ENCODE measurements at places on chromosomes 3 and 15.

GRCh38 chr3:119362010-119362409 is 67.8 kb downstream of the ARHGAP31 start:
- DNase-seq, result no peak

- no peak for DNase-seq
Measured at GRCh38 chr15:69603369-69604071, 150.9 kb downstream of the RPLP1 start.

DNA sequence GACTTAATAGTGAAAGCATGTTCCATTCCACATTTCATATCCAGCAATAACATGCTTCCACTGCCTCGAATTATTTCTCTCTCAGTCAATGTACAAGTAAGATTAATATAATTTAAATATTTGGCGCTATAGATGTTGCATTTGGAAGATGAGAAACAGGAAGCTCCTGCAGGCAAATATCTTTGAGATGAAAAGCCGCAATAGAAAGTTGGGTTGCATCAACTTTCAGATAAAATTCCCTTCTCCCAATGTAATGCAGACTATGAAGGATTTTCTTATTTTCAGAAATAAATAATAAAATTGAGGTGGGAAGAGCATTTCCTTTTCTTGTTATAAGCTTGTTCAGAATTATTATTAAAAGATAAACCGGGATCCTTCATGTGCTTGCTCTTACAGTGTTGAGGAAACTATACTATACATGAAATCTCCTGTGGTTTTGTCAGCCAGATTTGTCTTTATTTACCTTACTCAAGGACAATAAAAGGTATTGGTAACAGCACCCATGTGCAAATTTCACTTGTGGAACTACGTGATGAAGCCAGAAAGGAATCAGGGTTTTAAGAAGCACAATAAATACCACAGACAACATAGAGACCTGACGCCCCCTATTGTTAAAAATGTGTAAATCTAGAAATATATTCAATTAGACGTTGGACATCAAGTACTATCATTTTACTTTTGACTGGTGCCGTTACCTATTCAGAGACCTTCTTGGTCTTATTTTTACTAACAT is 307.0 kb downstream of the ARPP21 start:
- DNase-seq, result no peak

- no peak for DNase-seq
Measured at GRCh38 chr3:13039213-13039896, 33.9 kb downstream of the IQSEC1 start.

DNA sequence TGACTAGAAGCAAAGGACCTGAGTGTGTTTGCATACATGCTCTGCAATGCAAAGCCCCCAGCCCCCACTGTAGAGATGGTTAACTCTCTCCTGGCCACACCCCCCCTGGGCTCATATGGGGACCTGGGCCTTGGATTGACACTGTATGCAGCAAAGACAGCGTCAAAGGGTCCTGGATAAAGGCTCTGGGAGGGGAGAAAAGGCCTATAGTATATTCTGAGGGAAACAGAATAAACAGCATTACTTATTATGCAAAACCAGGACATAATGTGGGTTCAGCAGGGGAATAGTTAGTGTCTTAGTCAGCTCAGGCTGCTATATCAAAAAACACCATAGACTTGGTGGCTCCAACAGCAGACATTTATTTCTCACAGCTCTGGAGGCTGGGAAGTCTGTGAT is 158.7 kb downstream of the APBA2 start:
- DNase-seq, result no peak

DNA sequence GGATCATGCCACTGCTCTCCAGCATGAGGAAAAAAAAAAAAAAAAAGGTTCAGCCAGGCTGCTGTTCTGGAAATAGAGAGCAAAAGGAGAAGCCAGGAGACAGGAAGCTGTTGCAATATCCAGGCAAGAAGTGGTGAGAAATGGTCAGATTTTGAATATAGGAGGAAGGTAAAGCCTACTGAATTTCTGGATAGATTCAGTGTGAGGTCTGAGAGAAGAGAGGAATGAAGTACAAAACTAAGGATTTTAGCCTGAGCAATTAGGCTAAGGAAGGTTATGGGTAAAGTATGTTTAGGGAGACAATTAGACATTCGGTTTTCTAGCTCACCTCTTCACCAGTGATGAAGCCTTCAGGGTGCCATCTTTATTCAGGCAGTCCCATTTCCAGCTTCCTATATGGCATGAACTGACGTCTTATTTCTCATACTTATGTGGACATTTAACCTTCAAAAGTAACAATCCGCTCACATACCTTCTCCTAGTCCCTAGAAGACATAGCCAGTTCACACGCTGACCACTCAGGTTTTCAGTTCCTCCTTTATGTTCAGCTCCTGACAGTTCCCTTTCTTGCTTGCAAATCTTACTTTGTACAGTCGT is 57.2 kb downstream of the KIF9 start:
- DNase-seq, result no peak

DNA sequence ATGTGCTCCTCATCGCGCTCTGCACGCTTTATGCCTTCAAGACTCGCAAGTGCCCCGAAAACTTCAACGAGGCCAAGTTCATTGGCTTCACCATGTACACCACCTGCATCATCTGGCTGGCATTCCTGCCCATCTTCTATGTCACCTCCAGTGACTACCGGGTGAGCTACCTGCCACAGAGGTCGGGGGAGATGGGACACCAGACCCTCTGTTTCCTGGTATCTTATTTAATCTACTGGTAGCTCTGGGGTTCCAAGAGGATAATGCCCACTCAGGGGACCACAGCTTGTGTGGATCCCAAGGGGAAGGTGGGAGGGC is 9.1 kb downstream of the GRM2 start:
- DNase-seq, result no peak

DNA sequence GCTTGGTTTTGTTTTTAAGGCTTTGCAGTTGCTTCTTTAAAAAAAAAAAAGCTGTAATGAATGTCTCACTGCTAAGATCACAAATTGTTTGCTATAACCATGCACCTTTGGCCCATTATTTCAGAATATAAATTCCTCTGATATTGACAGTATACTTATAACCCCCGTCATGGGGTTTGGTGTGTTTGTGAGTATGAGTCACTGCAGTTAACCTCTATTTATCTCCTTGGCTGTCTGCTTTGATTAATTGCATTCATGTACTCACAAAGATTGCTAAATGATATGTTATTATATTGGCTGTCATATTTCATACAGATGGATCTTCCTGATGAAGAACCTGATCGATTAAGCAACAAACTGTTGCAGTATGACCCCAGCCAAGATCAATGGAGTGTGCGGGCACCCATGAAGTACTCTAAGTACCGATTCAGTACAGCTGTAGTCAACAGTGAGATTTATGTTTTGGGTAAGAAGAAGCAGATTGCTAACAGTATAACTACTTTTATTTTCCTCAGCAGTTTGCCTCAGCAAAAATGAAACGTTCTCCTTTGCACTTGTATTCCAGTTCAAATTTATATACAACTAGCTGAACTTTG is 14.9 kb downstream of the KBTBD12 start:
- no peak for DNase-seq

DNA sequence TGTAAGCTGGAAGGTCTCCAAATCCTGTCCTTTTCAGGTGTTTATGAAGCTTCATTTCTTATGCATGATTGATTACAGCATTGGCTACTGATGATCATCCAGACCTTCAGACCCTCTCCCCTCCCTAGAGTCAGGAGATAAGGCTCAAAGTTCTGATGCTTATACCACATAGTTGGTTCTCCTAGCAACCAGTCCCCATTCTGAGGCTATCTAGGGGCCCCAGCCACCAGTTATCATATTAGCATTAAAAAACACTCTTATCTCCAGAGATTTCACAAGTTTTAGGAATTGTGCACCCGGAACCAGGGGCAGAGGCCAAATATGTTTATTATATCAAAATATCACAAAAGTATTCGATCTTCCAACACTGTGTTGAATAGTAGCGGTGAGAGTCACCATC is 953.1 kb downstream of the FHIT start:
- no peak for DNase-seq

DNA sequence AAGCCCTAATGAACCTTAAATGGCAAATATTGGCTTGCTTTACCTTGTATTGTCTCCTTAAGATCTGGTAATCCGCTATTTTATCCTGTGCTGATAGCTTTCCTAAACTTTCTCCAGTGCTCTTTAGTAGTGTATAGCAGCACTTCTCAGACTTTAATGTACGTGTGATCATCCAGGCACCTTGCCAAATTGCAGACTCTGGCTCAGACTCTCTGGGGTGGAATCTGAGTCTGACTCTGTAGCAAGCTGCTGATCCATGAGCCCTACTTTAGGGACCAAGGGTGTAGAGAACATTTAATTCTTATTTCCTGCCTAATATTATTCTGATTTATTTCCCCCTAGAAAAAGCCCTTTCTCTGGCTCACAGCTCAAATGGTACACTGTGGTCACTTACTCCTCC is 518.8 kb upstream of the ZNF385D start:
- no peak for DNase-seq

DNA sequence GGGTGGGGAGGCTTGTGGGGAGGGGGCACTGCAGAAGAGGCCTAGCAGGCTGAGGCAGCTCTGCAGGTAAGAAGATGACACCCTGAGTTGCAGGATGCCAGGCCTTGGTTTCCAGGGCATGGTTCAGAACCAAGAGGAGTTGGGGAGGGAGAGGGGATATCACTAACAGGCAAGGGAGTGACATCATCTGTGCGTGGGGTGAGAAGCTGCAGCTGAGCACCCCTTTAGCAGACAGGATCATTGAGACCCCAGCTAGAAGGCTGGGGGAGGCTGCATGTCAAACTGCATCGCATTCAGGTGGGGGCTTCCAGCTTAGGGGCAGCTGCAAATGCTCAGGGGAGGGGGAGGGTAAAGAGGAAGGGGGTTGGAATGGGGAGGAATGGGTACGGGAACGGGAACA is 23.0 kb downstream of the CACNA2D2 start:
- no peak for DNase-seq

GRCh38 chr15:62209821-62210220 is 44.7 kb upstream of the C2CD4B start:
- no peak for DNase-seq

- DNase-seq, result no peak
Measured at GRCh38 chr3:148101061-148101460, 596.6 kb upstream of the AGTR1 start.

- DNase-seq, result no peak
Measured at GRCh38 chr15:56758770-56759449, 25.6 kb upstream of the ZNF280D start.

DNA sequence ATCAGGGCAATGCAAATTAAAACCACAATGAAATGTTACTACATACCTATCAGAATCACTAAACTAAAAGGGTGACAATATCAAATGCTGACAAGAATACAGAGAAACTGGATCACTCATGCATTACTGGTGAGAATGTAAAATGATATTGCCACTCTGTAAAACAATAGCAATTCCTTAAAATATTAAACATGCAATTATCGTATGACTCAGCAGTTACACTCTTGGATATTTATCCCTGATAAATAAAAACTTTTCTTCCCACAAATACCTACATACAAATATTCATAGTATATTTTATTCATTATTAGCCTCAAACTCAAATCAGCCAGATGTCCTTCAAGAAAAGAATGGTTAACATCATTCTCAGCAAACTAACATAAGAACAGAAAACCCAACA is 25.9 kb upstream of the RAB6B start:
- no peak for DNase-seq

DNA sequence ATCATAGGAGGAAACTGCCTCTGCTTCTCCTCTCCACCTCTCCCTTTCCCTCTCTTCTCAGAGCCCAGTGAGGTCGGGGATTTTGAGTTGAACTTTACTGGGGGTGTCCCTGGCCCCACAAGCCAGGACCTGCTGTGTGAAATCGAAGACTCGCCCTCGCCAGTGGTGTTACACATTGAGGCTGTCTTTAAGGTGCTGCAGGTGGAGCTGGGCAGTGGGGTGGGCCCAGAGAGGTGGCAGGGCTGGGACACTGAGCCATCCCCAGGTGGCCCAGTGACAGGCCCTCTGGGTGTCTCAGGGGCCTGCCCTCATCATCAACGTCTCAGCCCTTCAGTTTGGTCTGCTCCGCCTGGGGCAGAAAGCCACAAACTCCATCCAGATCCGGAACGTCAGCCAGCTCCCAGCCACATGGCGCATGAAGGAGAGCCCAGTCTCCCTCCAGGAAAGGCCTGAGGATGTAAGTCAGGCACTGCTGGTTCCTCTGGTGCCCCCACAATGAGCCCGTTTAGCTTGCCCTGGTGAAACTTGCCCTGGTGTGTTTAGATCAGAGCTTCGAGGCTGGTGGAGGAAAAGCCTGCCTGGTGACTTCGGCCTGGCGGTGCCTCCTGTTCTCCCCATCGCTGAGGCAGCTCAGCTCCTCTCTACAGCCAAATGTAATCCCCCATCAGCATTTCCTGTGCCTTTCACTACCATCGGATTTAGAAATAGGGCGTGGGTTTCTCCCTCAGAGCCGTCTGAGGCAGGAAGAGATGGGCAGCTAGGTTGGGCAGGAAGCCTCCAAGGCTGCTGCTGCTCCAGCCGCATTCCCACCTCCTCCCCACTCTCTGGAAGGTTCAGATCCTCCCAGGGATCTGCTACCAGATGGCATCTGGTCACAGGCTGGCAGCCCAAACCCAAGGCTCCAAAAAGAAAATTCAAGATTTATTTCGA is 39.2 kb downstream of the ACAA1 start:
- no peak for DNase-seq

Measured in 8988T (cell line).